ENCODE measurements at places on chromosomes 1 and 21.

DNA sequence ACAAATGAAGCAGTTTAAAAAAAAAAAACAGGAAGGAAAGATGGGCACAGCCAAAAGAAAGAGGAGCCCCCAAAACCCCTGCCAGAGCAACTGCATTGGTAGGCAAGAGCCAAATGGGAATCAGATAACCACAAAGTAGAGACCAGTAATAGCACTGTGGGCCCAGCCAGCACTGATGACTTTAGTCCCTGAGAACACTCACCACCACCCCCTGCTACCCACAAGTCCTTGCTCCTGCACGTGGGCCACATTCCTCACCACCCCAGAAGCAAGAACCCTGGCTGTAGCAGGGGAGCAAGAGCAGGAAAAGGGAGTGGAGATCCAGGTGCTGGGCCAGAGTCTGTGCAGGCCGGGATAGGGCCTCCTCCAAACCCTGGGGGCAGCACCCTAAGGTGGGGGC lies 86.1 kb downstream of the RRAGC start:
- no peak for DNase-seq

DNA sequence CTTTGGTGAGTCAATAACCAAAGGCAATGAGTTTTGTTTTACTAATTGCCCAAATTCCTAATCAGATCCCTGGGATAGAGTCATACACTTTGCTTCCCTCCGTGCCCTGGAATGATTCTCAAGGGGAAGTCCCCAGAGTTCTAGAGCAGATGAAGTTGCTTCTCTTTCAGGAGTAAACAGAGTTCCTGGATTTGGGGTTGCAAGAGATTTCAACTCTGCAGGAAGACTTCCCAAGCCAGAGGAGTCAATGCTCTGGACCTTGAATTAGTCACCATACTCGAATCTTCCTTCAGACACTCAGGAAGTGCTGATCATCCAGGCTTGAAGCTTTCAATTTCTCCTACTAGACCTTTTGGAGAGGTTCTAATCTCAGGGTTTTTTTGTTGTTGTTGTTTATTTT lies 39.6 kb downstream of the FCER1A start:
- no peak for DNase-seq

DNA sequence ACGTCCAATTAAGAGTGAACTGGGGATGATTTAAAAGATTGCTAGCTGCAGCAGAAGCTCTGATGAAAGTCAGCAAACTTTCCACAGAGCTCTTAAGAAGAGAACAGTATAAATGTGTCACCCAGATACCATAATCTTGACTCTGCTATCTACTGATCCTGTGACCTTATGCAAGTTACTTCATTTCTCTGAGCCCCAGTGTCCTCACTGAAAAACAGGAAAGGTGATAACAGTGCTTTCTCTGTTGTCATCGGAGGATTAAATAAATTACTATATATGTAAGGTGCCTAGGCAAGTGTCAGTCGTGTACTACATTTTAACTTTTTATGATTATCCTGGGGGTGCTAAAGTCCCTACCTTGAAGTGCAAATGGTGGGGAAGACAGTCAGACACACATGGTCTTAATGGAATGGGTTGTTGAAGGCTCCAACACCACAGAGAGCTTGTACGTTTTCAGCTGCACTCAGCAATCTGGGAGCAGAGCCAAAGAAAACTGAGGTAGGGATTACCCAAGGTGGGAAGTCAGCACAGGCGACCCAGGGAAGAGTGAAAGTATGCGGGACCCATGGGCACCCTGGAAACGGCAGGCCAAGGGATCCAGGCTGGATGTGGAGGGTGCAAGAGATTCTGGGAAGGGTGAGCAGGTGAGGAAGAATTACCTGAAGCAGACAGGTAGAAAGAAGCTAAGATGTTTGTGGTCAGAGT lies 82.8 kb downstream of the DTL start:
- no peak for DNase-seq

- DNase-seq: no peak
Measured at GRCh38 chr1:37354876-37355650, 119.3 kb upstream of the ZC3H12A start.

DNA sequence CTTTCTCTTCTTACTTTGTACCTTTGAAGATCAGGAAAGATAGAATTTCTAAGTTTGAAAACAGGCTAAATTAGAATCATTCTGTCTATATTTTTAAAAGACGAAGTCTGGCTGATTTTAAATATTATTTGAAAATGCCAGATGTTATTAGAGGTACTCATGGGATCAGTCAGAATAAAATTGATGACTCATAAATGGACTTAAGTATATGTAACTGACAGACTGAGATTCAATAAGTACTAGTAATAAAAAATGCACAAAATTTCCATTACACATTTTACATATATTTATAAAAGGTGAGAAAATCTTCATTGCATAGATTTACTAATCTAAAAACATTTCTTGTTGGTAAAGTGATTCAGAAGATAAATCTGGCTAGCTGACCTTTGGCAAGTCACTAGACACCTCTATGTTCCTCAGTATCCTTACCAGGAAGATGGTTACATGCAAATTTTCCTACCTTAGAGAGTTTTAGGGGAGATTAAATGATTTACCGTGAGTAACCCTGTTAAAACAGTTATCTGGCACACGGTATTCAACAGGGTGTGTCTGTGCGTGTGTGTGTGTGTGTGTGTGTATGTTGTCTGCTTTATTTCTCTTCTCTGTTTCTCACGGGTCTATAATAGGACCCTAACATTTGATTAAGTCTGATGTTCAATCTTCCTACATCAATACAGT lies 189.0 kb downstream of the RUNX1 start:
- no peak for DNase-seq

- DNase-seq: peak; percentile 78
Measured at GRCh38 chr21:43854773-43855633, 10.0 kb upstream of the AGPAT3 start.

GRCh38 chr1:212699625-212700222 lies at the start of gene BATF3:
TSS of gene BATF3 (minus strand) at chr1:212699840. CDS start at chr1:212699762, 78 bp downstream.
- peak; percentile 48 for DNase-seq

DNA sequence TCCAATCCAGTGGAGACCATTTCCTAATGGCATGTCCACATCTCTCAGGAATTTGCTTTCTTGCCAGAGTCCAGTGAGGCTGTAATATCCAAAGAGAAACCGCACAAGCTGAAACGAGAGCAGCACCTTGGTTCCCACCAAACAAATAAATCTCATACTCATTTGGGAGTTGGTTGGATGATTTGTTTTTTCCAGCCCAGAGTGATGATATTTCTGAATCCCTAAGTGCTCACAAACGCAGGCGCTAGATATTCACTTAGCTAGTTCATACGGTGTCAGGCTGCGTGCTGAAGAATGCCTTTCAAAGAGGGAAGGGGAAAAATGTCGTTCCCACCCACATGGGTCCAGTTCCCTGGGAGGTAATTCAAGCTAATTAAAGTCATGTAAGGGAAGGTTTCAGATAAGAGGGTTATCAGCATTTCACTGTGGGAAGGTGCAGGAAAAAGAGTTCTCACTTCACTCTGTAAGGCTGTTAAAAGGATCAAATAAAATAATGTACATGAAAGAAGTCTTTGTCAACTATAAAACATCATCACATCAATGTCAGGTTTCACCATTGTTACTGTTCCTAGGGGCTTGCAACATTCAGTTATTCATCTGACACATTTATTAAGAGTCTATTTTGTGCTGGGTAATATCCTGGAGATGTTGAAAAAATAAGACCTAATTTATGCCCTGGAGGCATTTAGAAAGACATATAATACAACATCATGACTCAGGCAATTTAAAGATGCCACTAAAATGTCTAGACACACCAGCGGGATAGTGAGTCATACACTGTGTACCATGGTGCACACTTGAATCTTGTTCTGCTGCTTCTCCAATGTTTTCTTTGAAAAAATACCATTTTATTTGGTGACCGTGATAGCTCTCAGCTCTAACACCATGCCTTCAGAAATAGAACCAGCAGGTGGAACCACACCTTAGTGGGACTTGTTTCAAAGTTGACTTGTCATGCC lies 19.3 kb downstream of the DPT start:
- no peak for DNase-seq

DNA sequence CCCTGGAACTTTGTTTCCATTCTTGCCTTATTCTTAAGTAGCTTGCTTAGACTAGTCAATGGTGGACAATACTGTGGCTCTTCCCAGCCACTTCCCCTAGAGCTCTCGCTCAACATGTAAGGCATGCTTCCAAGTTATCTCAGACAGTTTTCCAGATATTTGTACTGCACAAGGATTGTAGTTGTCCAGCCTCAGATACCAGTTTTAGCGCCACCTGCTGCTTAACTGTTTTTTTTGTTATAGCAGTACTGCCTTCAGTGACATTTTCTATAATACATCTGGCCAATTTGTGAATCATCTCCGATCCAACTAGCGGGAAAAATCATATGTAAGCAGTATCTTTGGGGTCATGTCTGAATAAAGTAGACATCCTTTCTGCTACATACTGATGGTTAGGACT lies 346.7 kb upstream of the ADGRL4 start:
- DNase-seq: no peak

- DNase-seq: peak; percentile 86
Measured at GRCh38 chr1:29124366-29125236, 898 bp upstream of the TMEM200B start.

DNA sequence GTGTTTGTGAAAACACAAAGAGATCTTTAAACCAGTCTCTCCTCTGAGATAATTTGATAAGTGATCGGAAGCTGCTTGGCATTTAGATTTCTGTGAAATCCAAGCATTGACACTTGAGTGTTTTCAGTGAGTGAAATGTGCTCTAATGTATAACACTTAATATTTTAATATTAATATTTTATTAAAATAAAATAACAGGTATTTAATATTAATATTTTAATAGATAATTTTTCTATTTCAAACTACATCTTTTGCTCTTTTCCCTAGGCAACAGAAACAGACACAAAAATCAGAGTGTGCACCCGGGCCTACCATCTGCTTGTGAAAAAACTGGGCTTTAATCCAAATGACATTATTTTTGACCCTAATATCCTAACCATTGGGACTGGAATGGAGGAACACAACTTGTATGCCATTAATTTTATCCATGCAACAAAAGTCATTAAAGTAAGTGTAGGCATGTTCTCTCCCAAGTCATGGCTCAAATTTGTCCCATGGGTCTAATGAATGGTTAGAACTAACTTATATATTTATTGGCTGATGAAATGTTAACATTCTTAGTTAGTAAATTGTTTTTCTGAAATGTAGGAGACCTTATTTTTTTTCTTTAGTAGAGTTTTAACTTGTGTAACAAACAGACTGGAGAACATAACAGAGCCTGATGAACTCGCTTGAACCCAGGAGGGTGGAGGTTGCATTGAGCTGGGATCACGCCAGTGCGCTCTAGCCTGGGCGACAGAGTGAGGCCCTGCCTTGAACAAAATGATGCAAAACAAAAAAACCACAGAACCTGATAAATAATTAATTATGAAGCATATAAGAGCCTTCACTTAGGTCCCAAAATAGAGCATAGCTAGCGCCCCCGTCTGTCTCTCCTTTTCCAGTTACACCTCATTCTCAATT lies 55.2 kb downstream of the MTR start:
- DNase-seq: no peak

DNA sequence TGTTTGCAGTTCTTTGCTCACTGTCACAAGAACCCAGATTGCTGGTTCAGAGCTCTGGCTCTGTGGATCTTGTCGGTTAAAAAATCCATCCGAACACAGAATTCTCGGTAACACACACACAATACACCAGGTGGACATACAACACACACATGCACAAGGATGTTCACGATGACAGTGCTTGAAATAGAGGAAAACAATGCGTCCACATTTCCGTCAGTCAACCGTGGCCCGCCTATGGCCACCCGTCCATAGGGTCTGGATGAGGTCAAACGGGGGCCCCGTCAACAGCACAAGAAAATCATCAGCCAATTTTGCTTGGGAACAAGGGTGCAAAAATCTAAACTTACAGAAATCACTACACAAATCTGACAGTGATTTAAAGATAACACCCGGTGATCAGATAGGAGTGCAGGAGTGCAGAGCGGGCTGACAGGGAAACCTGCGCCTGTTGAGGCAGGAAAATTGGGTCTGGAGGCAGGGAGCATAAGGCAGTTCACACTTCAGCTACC lies 50.4 kb upstream of the SLC19A1 start:
- DNase-seq: no peak

DNA sequence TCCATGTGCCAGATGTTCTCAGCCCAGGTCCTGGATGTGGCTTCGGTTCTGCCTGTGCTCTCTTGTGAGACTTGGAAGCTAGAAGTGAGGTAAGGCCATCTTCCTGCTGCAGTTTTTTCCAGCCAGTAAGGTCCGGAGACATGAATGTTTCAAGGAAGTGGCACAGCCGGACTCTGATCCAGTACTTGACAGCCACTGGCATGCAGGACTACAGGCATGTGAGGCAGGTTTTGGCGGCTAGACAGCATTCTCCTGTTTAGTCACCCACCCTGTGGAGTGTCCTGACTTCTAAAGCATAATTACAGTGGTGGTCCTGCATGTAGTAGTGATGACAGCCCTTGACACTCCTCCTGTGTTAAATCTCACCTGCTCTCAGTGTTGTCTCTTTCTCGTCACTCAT lies 72.3 kb downstream of the TNFSF4 start:
- no peak for DNase-seq

- no peak for DNase-seq
Measured at GRCh38 chr1:212973426-212973825, 23.1 kb downstream of the VASH2 start.

- no peak for DNase-seq
Measured at GRCh38 chr1:94873520-94874351, 53.2 kb downstream of the CNN3 start.

- DNase-seq: no peak
Measured at GRCh38 chr1:20636785-20637347, 3.6 kb downstream of the PINK1 start.

DNA sequence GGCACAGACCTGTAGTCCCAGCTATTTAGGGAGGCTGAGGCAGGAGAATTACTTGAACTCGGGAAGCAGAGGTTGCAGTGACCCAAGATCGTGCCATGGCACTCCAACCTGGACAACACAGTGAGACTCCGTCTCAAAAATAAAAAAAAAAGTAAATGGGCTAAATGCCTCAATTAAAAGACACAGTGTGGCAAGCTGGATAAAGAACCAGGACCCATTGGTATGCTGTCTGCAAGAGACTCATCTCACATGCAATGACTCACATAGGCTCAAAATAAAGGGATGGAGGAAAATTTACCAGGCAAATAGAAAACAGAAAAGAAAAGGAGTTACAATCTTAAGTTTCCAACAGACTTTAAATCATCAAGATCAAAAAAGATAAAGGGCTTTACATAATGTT lies 40.3 kb downstream of the ACBD6 start:
- DNase-seq: no peak

GRCh38 chr1:143625886-143626285 lies 345.9 kb downstream of the FAM72C start:
- DNase-seq: no peak

GRCh38 chr1:241638909-241639622 lies 1.1 kb downstream of the CHML start:
- peak; percentile 20 for DNase-seq

Data from GM13977 (cell line).